Stimulated activated CD4-positive, alpha-beta T cell treated with anti-CD3 and anti-CD28 coated beads, Interleukin-15, amount 100 ng/mL, for 1 hour (primary cell): ENCODE measurements at places on chromosomes 11 and 22.

DNA sequence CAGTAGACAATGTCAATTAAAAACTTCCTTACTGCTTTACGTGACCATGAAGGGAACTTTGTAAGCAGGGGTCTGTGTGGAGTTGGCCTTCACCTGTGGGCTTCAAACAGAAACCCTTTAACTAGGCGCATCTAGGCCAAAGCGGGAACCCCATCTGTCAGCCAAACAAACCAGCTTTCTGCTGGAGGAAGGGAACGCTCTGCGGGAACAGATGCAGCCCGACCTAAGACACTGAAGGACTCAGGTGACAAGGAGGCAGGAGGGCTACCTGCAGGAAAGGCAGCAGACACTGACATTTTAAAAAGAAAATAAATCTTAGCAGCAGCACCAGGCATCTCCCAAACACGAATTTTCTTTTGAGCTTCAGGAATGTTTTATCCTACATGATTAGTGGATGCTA, 78.4 kb downstream of the CADM1 start:
- no peak for DNase-seq

DNA sequence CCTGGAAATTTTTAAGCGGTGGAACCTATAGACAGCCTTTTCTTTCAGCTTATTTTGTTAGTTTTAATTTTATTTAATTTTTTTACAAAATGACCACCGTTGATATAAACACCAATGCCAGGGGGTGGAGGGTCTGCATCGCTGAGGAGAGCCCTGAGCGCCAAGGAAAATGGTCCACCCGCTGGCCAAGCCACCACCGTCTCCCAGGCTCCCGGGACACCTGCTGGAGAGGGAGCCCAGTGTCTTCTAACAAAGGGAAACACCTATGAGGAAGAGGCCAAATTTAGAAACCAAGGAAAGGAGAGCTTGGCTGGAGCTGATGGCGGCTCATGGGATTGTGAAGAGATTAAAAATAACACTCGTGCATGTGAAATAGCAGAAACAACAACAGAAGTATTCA, 288 bp upstream of the KRTAP5-8 start:
- no peak for DNase-seq

- no peak for DNase-seq
These were observed 4.8 kb downstream of the ATG16L2 start for GRCh38 chr11:72818971-72819370.

GRCh38 chr22:39362271-39362670, 12.5 kb downstream of the SYNGR1 start:
- no peak for DNase-seq

DNA sequence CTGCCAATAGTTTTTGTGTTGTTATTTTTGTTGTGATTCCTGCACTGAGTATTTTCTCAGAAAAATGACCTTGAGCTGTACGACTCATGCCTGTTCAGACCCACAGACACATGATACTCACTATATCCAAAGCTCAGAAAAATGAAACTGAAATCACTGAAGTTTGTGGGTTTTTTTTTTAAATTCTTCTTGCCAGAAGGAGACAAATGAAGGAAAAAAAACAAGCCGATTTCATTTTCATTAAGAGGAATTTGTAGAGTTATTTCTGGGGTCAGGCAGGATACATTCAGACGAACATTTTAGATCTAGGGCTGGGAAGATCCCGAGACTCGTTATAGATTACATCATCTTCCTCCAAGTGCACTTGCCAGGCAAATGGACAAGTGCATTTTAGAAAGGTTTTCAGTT, 60.4 kb downstream of the BMAL1 start:
- no peak for DNase-seq

DNA sequence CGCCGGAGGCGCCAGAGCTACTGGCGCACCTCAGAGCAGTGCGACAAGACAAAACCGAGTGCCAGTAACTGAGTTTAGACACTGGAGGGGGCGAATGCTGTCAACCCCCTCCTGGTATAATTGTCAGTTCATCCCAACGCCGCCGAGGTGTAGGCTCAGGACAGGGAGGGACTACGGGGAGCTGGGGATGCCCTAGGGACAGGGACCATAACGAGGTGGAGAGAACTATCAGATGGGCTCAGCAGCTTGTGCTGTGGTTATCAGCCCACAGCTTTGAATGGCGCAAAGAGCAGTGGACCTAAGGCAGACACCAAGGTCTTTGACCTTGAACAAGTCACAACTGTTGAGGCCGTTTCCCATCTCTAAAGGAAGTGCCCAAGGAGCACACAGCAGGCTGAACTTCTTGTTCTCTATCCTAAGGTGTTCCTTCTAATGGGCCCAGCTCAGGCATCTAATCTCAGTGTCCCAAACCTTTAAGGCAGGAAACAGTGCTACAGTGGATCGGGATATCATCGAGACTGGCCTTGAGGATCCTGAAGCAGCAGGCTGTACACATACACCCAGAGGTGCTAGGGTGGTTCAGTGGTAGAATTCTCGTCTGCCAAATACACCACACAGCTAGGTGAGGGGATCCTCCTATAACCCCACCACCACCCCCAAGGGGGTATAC, 958 bp upstream of the TUT1 start:
- no peak for DNase-seq

- DNase-seq, result no peak
These were observed 276.2 kb downstream of the METTL15 start for GRCh38 chr11:28384418-28384817.

- no peak for DNase-seq
These were observed 15.2 kb downstream of the PRPF19 start for GRCh38 chr11:60891103-60891741.

- DNase-seq, result no peak
These were observed 9.4 kb downstream of the EHD1 start for GRCh38 chr11:64868904-64869570.

- DNase-seq, result no peak
These were observed 127.0 kb downstream of the MRTFA start for GRCh38 chr22:40509401-40510134.

DNA sequence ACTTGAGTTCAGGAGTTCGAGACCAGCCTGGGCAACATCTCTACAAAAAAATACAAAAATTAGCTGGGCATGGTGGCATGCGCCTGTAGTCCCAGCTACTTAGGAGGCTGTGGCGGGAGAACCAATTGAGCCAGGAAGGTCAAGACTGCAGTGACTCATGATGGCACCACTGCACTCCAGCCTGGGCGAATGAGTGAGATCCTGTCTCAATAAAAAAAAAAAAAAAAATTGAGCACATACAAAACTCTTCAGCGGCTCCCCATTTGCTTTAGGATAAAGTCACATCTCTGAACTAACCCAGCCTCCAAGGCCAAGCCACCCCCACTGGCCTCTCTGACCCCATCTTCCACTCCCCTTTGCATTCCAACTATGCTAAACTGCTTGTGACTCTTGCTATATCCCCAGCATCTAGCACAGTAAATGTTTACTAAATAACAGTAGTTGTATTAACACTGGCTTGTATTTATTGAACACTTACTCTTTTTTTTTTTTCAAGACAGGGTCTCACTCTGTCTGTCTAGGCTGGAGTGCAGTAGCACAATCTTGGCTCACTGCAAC, 28.9 kb downstream of the CREB3L1 start:
- DNase-seq, result no peak

DNA sequence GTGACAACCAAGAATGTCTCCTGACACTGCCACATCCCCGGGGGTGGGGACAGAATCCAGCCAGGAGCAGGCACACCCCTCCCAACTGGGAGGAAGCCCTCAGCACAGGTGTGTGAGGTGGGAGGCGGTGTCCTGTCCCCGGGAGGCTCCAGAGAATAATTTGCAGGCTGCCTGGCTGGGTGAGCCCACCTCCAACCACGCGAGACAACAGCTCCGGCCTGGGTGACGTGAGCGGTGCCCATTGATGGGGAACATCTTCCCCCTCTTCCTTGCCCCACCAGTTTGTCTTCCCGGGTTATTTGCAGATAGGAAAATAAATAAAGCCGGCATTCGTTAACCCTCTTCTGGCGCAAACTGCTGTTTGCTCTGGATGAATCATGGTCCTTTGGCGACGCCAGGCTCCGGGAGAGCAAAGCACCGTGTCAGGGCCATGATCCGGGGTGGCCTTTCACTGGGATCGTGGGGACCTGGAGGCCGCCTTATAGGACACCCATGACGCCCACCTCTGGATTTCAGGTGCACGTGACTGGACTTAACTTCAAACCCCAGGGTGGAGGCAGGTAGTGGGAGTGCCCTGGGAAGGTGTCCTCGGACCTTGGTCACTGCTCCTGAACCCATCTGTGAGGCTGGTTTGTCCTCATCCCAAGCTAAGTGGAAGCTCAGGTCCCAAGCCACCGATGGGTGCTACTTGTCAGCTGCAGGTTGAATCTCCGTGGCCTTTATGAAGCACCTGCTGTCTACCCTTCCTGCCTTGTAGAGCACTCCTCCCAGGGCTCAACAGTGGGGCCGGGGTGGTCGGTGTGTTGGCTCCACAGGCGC, 13.9 kb downstream of the CCND1 start:
- DNase-seq, result no peak

- DNase-seq, result no peak
These were observed 81.6 kb downstream of the LRRC4C start for GRCh38 chr11:41377709-41378394.

- no peak for DNase-seq
These were observed 13.1 kb upstream of the CENATAC start for GRCh38 chr11:118984825-118985224.

GRCh38 chr11:64090806-64091516, 55.2 kb downstream of the FLRT1 start:
- DNase-seq, result no peak

- DNase-seq, result no peak
These were observed 704.1 kb upstream of the CCDC90B start for GRCh38 chr11:83990160-83990733.

DNA sequence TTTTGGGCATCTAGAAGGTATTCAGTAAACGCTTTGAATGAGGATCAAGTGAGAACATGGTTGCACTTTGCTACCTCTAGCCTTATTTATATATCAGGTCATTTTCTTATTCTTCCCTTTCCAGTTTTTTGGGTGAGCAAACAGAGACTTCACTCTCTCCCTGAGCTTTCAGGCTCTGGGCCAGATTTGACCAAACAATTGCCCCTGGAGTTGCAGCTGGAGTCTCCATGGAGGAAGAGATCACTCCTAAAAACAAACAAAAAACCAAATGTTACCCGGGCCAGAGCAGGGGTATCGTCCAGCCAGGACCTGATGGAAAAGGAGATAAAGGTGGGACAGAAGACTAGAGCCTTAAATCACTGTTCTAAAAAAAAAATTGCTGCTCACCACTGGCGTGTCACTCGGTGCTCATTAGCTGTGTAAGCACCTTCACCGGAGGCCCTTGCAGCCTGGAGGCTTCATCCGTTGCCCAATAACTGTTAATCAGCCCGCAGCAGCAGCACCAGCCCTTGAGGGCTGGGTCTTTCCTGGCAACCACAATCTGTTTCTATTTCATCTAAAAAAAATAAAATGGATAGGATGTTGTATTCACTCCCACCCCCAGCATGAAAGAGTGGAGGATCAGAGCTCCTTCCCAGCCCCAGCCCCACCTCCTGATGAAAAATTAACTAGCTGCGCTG, 125.0 kb downstream of the PKNOX2 start:
- no peak for DNase-seq

DNA sequence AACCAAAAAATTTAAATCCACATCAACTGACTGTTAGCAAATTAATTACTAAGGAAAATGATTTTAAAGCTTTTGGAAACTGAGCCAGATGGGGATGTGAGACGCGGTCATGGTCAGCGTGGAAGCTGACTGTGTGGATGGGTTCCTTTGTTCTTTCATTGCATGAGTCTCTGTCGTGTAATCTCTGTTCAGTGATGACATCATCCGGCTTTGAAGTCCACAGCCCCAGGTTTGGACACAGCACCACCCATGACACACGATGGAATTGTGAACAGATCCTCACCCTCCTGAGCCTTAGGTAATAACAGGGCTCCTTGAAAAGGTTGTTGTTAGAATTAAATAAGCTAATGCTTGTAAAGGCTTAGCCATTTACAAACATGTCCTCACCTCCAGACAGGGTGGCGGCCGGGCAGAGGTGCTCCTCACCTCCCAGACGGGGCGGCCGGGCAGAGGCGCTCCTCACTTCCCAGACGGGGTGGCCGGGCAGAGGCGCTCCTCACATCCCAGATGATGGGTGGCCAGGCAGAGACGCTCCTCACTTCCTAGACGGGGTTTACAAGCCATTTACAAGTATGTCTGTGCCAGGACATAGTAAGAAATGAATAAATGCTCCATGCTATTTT, 677.3 kb downstream of the TBC1D22A start:
- DNase-seq, result no peak

- no peak for DNase-seq
These were observed 927.0 kb downstream of the BRD1 start for GRCh38 chr22:48900626-48901025.

DNA sequence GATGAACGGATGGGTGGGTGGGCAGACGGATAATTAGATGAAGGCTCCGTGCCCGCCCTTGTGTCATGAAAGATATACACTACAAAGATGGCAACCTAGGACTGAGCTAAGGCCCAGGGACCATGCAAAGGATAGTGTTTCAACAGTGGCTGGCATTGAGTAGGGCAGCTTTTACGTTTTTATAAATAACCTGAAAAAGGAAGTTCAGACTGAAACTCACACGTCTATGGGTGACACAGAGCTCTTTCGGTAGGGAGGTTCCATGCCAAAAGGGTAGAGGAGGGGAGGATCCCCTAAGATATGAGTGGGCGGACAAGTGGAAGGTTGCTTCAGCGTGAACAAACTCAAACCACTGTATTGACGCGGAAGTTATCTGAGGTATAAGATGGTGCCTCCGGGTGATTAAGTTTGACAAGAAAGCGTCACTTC, 90.5 kb downstream of the UBASH3B start:
- no peak for DNase-seq

DNA sequence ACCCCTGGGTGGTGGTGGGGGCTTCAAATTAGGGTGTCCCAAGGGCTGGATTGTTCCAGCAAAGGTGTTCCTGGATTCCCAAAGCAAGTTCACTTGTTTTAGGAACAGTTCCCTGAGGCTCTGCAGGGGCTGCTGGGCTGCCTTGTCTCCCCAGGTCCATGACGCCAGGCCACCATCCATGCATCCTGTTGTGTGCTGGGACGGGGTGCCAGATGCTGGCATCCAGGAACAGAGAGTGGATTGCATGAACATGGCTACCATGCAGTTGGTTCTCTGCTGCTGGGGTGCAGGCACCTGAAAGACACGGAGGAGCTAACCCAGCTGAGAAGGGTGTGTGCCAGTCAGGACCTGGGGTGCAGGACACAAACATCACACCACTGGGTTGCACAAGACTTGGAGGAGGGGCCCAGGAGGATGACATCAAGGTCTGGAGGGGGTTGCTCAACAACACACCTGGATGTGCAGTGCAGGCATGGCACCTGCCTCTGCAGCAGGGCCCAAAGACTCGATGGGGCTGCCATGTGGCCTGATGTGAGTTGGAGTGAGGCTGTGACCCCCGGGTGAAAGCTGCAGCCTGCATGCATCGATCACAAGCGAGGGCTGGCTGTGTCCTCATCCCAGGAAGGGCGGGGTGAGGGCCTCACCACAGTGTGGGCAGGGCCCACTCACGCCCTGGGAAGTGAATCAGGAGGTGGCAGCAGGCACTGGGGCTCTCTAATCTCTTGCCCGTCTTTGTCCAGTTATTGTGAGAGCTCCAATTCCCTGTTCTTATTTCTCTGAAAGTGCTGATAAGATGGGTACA, 74.0 kb upstream of the CLDN5 start:
- DNase-seq, result no peak
